ENCODE measurements at places on chromosomes 3 and 15. TPM values are rescaled to one million over a fixed set of nuclear protein-coding genes. Genes with fewer than 3 reads are reported as not detected.

ILDR1 gene
- total RNA-seq: not detected

RARB gene
- 1.9 TPM for total RNA-seq

CX3CR1 gene
- total RNA-seq: not detected

FETUB gene
- not detected for total RNA-seq

SLC2A2 gene
- not detected for total RNA-seq

VILL gene
- total RNA-seq: 4.1 TPM

GOLGA8S gene
- 0.06 TPM for total RNA-seq

LDHAL6B gene
- total RNA-seq: not detected
